ENCODE measurements at places on chromosomes 13 and 19. TPM values are rescaled to one million over a fixed set of nuclear protein-coding genes. Genes with fewer than 3 reads are reported as not detected.

Gene ZNF177
- total RNA-seq, result 1.6 TPM

Gene ZNF541
- total RNA-seq, result 1.1 TPM

Gene CGB2
- total RNA-seq, result not detected

GRCh38 chr13:40309881-40310280 is 356.6 kb downstream of the FOXO1 start:
- H3K4me3 ChIP-seq, result no peak overlapping the region
- no peak overlapping the region for H3K27ac ChIP-seq
- no peaks in the 10 kb centered on the region for H3K27me3 ChIP-seq

DNA sequence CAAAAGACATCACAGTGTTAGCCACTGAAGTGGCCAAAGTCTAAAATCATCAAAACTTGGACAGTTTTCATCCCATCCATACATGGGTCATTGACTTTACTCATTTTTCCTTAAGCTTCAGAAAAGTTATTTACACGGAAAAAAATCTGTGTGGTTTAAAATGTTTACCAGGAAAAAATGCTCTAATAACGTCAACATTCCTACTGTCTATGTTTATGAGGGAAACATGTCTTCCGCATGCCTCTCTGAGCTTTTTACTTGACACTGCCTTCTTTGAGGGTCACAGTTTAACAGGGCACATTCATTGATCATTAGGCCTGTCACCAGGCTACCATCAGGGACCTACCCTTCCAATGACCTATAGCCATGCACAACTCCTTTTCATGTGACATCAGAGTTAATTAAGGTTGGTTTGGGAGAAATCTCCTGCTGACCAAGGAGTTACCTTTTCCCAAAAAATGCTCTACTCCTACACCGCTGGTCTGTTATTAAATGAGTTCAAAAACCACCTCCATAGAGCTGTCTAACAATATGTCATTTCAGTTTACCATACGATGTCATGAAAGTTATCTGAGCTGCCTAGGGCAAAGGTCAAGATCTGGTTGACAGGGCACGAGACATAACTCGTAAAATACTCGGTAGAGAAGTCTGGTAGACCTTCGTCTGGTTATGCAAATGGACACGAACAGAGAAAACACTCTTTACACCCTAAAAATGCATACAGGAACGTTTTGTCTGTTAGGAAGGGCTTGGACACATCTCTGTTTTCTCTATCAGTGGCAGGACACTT is 17.8 kb downstream of the FLT1 start:
- DNase-seq, result no peak
- no peaks in the 10 kb centered on the region for H3K27me3 ChIP-seq
- peaks cover 22% of the 10 kb centered on the region for H3K4me1 ChIP-seq
- no peaks in the 10 kb centered on the region for H3K36me3 ChIP-seq
- no peak overlapping the region for H3K27ac ChIP-seq

DNA sequence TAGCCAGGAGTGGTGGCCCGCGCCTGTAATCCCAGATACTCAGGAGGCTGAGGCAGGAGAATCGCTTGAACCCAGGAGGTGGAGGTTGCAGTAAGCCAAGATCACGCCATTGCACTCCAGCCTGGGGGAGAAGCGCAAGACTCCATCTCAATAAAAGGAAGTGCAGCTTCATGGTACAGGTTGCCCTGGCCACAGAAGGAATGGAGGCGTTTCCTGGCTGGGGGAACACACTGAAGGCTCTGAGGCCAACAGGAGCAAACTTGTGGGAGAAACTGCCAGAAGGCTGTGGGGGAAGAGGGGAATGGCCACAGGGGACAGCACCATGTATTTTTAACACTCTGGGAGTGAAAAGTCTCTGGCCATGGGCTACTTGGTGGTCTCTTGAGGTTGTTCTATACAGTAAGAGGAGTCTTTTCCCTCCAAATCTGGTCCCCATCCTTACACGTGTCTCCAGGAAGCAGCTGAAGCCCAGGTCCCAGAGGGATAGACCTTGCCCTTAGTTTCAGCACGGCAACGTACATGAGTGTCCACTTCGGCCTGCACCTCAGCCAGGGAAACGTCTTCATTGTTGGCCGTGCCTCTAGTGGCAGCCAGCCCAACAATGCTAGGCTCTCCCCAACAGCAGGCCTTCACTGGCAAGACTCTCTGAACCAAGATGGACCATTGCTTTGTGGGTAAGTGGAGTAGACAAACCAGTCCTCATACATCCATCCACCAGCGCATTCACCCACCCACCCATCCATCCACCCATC is 7.4 kb downstream of the MICOS13 start:
- H3K27me3 ChIP-seq, result no peaks in the 10 kb centered on the region
- H3K27ac ChIP-seq, result no peak overlapping the region
- peaks cover 12% of the 10 kb centered on the region for H3K36me3 ChIP-seq
- H3K4me1 ChIP-seq, result peaks cover 12% of the 10 kb centered on the region

GRCh38 chr19:3316132-3316648 is 50.2 kb upstream of the NFIC start:
- no peaks in the 10 kb centered on the region for H3K4me1 ChIP-seq
- H3K4me3 ChIP-seq, result no peak overlapping the region
- DNase-seq, result no peak
- H3K36me3 ChIP-seq, result no peaks in the 10 kb centered on the region

GRCh38 chr19:28606269-28607032 is 606.5 kb downstream of the UQCRFS1 start:
- H3K27me3 ChIP-seq, result no peaks in the 10 kb centered on the region
- H3K36me3 ChIP-seq, result no peaks in the 10 kb centered on the region
- DNase-seq, result no peak
- H3K4me3 ChIP-seq, result no peak overlapping the region

DNA sequence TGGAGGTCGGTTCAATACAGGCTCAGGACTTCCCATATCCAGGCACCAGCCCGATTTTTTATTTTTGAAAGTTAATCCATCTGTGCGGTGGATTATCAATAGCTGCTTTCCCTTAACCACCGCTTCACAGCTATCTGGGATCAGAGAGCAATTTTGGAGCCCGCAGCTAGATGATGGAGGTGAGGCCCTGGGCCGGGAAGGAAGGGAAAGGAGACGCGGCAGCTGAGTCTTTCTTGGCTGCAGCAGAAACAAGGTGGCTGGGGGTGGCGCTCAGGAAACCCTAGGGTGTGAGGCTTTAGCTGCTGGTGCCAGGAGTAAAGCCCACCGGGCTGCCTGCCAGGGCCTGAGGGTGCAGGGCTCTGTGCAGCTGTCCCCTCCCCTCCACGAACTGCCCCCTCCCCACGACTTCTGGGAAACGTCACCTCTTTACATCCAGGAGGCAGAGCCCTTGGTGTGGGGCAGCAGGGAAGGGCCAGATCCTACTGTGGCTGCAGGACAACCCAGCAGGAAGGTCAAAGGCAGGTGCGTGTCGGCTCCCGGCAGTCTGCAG is 307.0 kb downstream of the ZNF536 start:
- H3K36me3 ChIP-seq, result no peaks in the 10 kb centered on the region
- no peak overlapping the region for H3K4me3 ChIP-seq
- H3K27me3 ChIP-seq, result no peaks in the 10 kb centered on the region
- no peak for DNase-seq

- no peak for DNase-seq
- H3K27me3 ChIP-seq, result no peaks in the 10 kb centered on the region
- H3K4me1 ChIP-seq, result no peaks in the 10 kb centered on the region
- no peak overlapping the region for H3K4me3 ChIP-seq
- H3K36me3 ChIP-seq, result no peaks in the 10 kb centered on the region
- H3K27ac ChIP-seq, result no peak overlapping the region
Observed at GRCh38 chr13:97205465-97205864, 16.7 kb upstream of the MBNL2 start.

GRCh38 chr13:77345150-77345780 is 18.4 kb upstream of the MYCBP2 start:
- no peaks in the 10 kb centered on the region for H3K4me1 ChIP-seq
- DNase-seq, result no peak
- no peaks in the 10 kb centered on the region for H3K27me3 ChIP-seq
- H3K27ac ChIP-seq, result no peak overlapping the region
- H3K4me3 ChIP-seq, result no peak overlapping the region

GRCh38 chr13:110214637-110215036 is 92.3 kb downstream of the COL4A1 start:
- H3K36me3 ChIP-seq, result peaks cover 20% of the 10 kb centered on the region
- no peak overlapping the region for H3K27ac ChIP-seq
- no peak for DNase-seq
- H3K4me1 ChIP-seq, result peaks cover 55% of the 10 kb centered on the region

- H3K4me1 ChIP-seq, result no peaks in the 10 kb centered on the region
- H3K27ac ChIP-seq, result no peak overlapping the region
- no peak overlapping the region for H3K4me3 ChIP-seq
- no peaks in the 10 kb centered on the region for H3K36me3 ChIP-seq
- H3K27me3 ChIP-seq, result no peaks in the 10 kb centered on the region
Observed at GRCh38 chr19:38013913-38014580, 107.0 kb downstream of the SIPA1L3 start.

DNA sequence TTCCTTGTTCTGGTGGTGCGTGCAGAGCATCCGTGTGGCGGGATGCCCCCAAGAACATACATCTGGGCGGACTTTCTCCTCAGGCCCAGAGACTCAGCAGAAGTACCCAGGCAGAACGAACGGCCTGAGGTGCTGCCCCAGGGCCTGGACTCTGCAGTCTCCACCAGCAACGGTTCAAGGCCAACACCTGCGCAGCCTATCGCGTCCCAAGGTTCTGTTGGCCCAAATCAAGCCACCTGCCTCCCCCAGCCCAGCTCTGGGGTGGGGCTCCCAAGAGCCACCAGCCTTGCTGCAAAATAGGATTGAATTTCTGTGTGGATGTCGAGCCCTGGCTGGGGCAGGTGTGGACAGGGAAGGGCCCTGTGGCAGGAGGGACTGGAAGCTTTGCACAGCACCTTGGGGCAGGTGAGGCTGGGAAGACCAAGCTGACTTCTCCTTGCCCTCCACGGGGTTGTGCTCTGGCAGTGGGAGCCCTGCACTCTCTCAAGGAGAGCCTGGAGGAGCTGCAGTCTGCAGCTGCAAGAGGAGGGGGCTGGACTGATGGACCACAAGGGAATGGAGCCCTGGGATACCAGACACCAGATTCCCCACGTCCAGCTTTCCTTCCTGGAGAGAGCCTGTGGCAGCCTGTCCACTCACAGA is 146.9 kb downstream of the ZNF536 start:
- H3K36me3 ChIP-seq, result no peaks in the 10 kb centered on the region
- no peak overlapping the region for H3K27ac ChIP-seq
- no peak overlapping the region for H3K4me3 ChIP-seq
- no peaks in the 10 kb centered on the region for H3K27me3 ChIP-seq
- DNase-seq, result no peak

GRCh38 chr13:97879646-97880310 is 73.7 kb upstream of the IPO5 start:
- no peaks in the 10 kb centered on the region for H3K4me1 ChIP-seq
- no peaks in the 10 kb centered on the region for H3K27me3 ChIP-seq
- DNase-seq, result no peak
- no peak overlapping the region for H3K4me3 ChIP-seq

DNA sequence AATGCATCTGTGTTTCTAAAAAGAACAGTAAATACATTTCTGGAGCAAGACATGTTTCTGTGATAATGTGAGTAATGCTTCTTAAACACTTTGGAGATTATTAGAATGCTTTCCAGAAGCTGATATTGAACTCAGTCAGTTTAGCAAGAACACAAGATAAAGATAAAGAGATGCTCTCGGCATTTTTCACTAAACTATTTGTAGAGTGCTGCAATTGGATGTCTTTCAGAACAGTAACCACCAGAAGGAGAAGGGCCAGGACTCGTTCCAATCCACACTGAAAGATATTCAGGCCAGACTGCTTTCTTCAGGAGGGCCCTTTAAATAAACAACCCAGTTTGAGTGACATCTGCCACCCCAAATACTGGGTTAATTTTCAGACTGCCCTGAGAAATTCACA is 456.0 kb downstream of the TBC1D4 start:
- no peak overlapping the region for H3K4me3 ChIP-seq
- no peak overlapping the region for H3K27ac ChIP-seq
- no peak for DNase-seq

- no peak for DNase-seq
- no peaks in the 10 kb centered on the region for H3K36me3 ChIP-seq
- H3K4me3 ChIP-seq, result no peak overlapping the region
- H3K27ac ChIP-seq, result peak overlapping the region; percentile 67
- H3K4me1 ChIP-seq, result peaks cover 45% of the 10 kb centered on the region
Observed at GRCh38 chr19:47156861-47157430, 26.3 kb downstream of the SAE1 start.

- peak overlapping the region; percentile 57 for H3K4me3 ChIP-seq
- peaks cover 88% of the 10 kb centered on the region for H3K27me3 ChIP-seq
- no peaks in the 10 kb centered on the region for H3K36me3 ChIP-seq
- DNase-seq, result no peak
Observed at GRCh38 chr19:10292789-10293636, 3.3 kb downstream of the ICAM5 start.

GRCh38 chr13:96617528-96617927 is 376.7 kb downstream of the OXGR1 start:
- H3K4me3 ChIP-seq, result no peak overlapping the region
- DNase-seq, result no peak
- no peak overlapping the region for H3K27ac ChIP-seq

DNA sequence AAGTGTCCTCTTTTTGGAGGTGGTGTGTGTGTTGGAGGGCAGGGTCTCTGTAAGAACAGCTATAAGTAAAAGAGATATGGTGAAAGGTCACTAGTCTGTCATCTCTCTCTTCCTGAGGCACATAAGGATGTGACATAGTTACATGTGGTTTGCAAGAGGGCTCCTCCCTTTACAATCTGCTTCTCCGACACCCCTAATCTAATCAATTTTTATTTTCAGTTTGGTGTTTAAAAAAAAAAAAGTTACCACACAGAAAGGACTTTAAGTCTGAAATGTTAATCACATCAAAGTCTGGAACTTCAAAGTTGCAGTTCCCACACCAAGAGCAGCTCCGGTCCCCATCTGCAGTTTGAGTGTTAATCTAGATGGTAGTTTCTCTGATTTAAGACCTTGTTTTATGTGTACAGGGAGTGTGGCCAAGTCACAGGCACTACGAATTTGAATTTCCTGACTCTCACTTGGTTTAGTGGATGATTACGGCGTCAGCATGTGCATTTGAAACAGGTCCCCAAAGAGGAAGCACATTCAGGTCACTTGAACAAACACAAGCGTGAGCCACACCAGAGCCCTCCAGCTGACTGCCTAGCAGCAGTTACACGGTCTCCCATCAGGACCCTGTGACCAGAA is 53.1 kb downstream of the FOXO1 start:
- peaks cover 27% of the 10 kb centered on the region for H3K4me1 ChIP-seq
- DNase-seq, result peak; percentile 50
- no peaks in the 10 kb centered on the region for H3K36me3 ChIP-seq
- H3K27ac ChIP-seq, result peak overlapping the region; percentile 54

DNA sequence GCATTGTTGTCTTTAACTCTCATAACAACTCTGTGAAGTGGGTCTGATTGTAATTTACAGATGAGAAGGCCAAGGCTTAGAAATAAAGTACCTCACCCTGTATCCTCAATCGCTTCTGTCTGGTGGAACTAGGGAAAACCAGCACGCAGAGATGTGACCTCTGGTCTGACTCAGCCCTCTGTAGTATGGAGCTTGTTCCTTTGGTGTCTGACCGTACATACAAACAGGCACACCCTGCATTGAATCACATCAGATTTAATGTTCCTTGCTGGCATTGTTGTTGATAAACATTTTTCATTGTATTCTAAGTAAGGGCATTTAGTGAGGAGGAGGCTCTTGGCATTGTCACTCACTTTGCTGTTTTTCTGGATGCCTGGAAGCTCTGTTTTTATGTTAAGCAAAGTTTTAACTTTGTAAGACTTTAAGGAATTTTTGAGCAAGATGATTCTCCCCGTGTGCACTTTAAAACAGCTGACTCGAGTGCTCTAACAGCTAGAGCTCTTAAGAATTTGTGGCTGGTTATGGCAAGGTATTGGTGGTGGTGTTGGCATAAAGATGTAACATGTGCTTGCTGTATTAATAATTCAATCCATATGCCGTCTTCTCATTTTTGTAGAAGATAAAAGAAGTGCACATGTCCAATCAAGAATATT is 89.0 kb upstream of the SPATA13 start:
- H3K4me1 ChIP-seq, result peaks cover 6% of the 10 kb centered on the region
- H3K27ac ChIP-seq, result no peak overlapping the region
- H3K4me3 ChIP-seq, result no peak overlapping the region
- no peaks in the 10 kb centered on the region for H3K36me3 ChIP-seq
